ENCODE measurements at places on chromosomes 13 and 19.

DNA sequence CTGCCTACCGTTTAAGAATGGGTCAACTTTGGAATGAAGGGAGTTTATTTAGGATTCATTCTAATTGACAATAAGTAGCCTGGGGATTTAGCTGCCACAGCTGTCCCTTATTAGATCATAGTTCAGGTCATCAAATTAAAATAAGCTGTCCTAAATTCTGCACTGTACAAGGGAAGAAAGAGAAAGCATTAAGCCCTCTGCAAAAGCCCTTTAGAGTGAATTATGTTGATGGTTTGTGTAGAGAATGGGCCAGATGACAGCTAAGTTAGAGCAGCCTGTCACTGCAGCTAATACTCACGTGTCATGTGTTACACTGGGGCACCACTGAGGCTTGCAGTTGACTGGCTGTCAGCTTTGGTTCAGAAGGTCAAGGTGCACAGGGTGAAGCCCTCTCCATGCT lies 737.1 kb upstream of the SLC10A2 start:
- DNase-seq, result no peak
- H3K27ac ChIP-seq, result no peak overlapping the region
- H3K36me3 ChIP-seq, result no peaks in the 10 kb centered on the region
- no peaks in the 10 kb centered on the region for H3K4me1 ChIP-seq

- peaks cover 28% of the 10 kb centered on the region for H3K27me3 ChIP-seq
- no peak for DNase-seq
- H3K36me3 ChIP-seq, result no peaks in the 10 kb centered on the region
- no peak overlapping the region for H3K4me3 ChIP-seq
- H3K4me1 ChIP-seq, result peaks cover 12% of the 10 kb centered on the region
Measured at GRCh38 chr19:28023064-28023463, 1189.9 kb downstream of the UQCRFS1 start.

- peak overlapping the region; percentile 34 for H3K27ac ChIP-seq
- H3K4me3 ChIP-seq, result no peak overlapping the region
- DNase-seq, result peak; percentile 85
- peaks cover 6% of the 10 kb centered on the region for H3K36me3 ChIP-seq
- H3K4me1 ChIP-seq, result peaks cover 10% of the 10 kb centered on the region
- H3K27me3 ChIP-seq, result no peaks in the 10 kb centered on the region
Measured at GRCh38 chr13:45370922-45371406, 30.0 kb upstream of the TPT1 start.

- no peak overlapping the region for H3K27ac ChIP-seq
- no peaks in the 10 kb centered on the region for H3K27me3 ChIP-seq
- H3K36me3 ChIP-seq, result peaks cover 4% of the 10 kb centered on the region
- no peaks in the 10 kb centered on the region for H3K4me1 ChIP-seq
- H3K4me3 ChIP-seq, result no peak overlapping the region
Measured at GRCh38 chr13:27636589-27637288, 15.0 kb downstream of the POLR1D start.

DNA sequence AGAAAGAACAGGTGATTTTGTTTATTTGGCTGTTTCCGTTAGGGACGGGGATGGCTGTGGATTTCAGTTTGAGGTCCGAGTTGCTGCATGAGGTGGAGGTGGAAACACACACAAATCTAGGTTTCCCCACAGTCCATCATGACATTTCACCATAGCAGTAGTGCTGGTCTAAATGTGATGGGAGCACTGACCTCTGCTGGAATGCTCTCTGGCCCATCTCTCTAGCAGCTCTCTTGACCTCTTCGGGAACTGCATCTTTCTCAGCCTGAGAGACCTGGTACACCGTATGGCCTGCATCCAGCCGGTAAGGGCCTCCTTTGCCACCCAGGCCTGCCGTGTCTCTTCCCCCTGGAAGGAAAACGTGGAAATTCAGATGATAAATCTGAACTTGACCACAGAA lies 154.0 kb downstream of the RGCC start:
- H3K4me1 ChIP-seq, result peaks cover 14% of the 10 kb centered on the region
- H3K36me3 ChIP-seq, result peaks cover 17% of the 10 kb centered on the region
- H3K27me3 ChIP-seq, result no peaks in the 10 kb centered on the region

DNA sequence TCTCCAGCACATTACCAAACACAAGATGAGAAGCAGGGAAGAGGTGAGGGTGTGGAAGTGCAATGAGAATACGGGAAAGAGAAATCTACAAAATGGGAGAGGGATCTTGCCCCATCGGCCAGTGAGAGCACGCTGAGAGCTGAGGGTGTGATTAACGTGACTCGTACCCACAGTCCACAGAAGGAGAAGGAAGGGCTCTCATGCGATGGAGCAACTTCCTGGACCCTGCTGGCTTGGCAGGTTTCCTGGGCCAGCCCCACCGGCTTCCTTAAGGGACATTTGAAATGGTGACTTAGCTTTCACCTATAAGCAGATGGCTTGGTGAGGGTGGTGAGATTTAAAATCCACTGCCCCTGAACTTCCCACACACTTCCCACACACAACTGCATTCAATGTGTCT lies 740.1 kb downstream of the UQCRFS1 start:
- no peak overlapping the region for H3K27ac ChIP-seq
- no peaks in the 10 kb centered on the region for H3K27me3 ChIP-seq
- no peaks in the 10 kb centered on the region for H3K36me3 ChIP-seq
- peaks cover 9% of the 10 kb centered on the region for H3K4me1 ChIP-seq
- DNase-seq, result no peak
- no peak overlapping the region for H3K4me3 ChIP-seq

DNA sequence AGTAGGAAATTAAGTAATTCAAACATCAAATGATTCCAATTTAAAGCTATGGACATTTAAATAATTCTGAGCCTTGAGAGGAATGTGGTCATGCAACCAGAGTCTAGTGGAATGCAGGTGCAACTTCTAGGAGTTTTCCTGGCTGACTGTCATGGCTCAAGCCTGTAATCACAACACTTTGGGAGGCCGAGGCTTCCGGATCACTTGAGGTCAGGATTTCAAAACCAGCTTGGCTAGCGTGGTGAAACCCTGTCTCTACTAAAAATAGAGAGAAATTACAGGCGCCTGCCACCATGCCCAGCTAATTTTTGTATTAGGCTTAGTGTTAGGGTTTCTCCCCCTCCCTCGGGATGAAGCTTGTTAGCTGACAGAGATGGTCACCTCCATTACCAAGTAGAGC lies 6.4 kb downstream of the ZNF808 start:
- H3K27ac ChIP-seq, result no peak overlapping the region
- no peak overlapping the region for H3K4me3 ChIP-seq
- H3K4me1 ChIP-seq, result peaks cover 8% of the 10 kb centered on the region
- no peaks in the 10 kb centered on the region for H3K27me3 ChIP-seq

DNA sequence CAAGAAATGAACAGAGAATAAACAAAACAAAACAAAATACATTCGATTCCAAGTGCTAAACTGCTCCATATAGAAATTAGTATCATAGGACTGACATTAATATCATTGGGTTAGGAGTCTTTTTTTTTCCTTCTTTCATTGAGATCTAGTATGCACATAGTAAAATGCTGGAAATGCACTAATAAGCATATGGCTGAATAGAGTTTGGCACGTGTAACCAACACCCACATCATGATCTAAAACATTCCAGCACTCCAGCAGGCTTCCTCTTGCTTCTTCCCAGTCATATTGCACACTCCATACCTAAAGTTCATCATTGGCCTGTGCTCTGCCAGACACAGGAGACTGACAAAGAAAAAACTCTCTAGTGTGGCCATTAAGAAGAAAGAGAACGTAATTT lies 117.5 kb downstream of the POU4F1 start:
- no peak overlapping the region for H3K27ac ChIP-seq
- H3K4me1 ChIP-seq, result no peaks in the 10 kb centered on the region
- no peak overlapping the region for H3K4me3 ChIP-seq
- no peaks in the 10 kb centered on the region for H3K36me3 ChIP-seq
- DNase-seq, result no peak

DNA sequence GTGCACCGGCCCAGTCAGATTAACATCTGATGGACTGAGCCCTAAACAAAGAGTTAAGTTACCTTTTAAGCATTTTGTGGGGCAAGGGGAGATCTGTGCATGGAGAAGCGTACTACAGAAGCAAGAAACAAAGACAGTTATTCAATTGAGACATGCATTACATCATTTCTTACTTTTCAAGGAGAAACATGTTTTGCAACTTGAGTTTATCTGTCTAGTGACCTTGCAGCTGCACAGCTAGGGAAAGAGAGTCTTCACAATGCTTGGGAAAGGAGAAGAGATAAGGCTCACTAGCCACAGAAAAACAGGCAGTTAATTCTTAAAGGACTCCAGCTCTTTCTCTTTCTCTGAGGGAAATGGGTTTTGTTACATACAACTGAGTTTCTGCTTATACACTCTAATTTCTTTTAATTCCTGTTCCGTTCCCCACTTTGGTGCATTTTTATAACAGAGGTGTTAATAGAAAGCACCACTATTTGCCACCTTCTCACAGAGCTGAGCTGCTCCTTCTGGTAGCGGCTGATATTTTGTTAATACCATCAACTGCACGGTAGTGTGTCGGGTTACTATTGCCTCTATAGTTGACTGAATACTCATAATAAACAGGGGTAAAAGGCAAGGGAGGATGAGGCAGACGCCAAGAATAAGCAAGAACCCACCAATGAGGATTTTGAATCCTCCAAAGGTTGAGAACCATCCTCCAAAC lies 55.9 kb downstream of the ZNF431 start:
- no peaks in the 10 kb centered on the region for H3K27me3 ChIP-seq
- no peak overlapping the region for H3K27ac ChIP-seq
- H3K4me1 ChIP-seq, result no peaks in the 10 kb centered on the region
- no peak overlapping the region for H3K4me3 ChIP-seq
- DNase-seq, result no peak

- H3K36me3 ChIP-seq, result no peaks in the 10 kb centered on the region
- no peak overlapping the region for H3K4me3 ChIP-seq
- H3K4me1 ChIP-seq, result peaks cover 6% of the 10 kb centered on the region
- DNase-seq, result no peak
- H3K27me3 ChIP-seq, result peaks cover 17% of the 10 kb centered on the region
Measured at GRCh38 chr19:28493884-28494283, 719.1 kb downstream of the UQCRFS1 start.

DNA sequence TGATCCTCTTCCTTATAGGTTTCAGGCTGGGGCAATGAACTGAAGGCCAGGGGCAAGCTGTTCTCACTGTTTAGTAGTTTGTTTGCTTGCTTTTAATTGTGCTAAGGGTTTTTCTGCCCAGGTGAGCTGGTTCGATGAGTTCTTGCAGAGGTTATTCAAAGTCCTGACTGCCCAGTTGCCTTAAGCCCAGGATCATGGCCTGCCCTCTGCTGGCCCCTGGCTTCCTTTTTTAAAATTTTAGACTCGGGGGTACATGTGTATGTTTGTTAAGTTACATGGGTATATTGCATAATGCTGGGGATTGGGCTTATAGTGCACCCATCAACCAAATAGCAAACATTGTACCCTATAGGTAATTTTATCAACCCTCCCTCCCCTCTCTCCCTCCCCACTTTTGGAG lies 65.7 kb downstream of the ZNF536 start:
- no peak overlapping the region for H3K4me3 ChIP-seq
- no peak overlapping the region for H3K27ac ChIP-seq
- peaks cover 4% of the 10 kb centered on the region for H3K27me3 ChIP-seq
- no peak for DNase-seq
- no peaks in the 10 kb centered on the region for H3K36me3 ChIP-seq

DNA sequence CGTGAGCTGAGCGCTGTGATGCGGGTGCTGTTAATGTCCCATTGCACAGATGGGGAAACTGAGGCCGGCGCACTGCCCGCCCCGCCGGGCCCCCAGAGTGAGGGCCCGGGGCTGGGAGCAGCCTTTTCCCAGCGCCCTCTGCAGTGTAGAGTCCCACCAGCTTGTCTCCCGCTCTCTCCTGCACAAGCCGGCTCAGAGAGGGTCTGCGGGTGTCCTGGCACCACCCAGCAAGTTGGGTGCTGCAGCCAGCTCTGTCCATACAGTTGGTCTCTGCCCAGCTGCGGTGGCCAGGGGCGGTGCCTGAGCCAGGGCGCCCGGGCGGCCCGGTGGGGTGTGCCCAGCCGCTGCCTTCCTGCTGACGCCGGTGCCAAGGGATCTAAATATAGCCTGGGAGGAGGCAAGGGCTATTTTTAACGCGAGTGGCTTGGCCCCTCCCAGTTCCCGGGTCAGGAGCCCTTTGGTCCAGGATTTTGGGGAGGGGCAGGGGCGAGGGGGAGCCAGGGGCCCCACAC lies 19.3 kb downstream of the GADD45B start:
- H3K27ac ChIP-seq, result no peak overlapping the region
- no peaks in the 10 kb centered on the region for H3K27me3 ChIP-seq
- peak overlapping the region; percentile 56 for H3K4me3 ChIP-seq
- H3K4me1 ChIP-seq, result peaks cover 38% of the 10 kb centered on the region
- peak; percentile 88 for DNase-seq
- H3K36me3 ChIP-seq, result no peaks in the 10 kb centered on the region

GRCh38 chr19:38452430-38453366 lies 19.2 kb downstream of the RYR1 start:
- DNase-seq, result no peak
- H3K4me1 ChIP-seq, result no peaks in the 10 kb centered on the region
- no peak overlapping the region for H3K27ac ChIP-seq
- H3K4me3 ChIP-seq, result no peak overlapping the region

DNA sequence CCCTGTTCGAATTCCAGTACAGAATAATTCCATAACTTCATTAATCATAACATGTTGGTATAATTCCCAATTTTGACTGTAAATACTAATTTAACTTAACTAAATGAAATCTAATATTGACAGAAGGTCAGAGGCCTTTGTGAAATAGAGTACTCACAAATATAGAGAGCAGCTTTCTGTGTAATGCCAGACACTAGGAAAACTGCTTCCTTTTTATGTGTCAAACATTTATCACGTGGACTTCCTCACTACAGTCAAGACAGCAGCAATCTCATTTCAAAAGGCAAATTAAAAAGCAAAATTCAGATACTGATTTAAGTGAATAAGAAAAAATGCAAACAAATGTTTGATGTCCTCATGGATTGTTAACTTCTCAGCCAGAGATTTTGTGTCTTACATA lies 13.1 kb downstream of the ITM2B start:
- H3K36me3 ChIP-seq, result no peaks in the 10 kb centered on the region
- H3K27ac ChIP-seq, result no peak overlapping the region
- DNase-seq, result no peak
- H3K4me3 ChIP-seq, result no peak overlapping the region

DNA sequence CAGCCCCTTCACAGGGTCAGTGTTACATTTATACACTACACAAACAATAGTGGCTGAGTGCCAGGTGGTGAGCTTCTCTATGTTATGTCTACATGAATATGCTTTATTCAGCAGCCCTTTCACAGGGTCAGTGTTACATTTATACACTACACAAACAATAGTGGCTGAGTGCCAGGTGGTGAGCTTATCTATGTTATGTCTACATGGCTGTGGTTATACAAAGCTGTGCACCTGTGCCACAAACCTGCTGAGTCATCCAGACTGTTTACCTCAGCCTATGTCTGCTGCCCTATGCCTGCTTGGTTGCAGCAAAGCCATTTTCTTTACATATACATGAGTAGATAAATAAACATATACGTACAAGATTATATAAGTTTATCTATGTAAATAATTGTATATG lies 76.5 kb downstream of the ZNF726 start:
- no peaks in the 10 kb centered on the region for H3K27me3 ChIP-seq
- no peaks in the 10 kb centered on the region for H3K36me3 ChIP-seq
- H3K27ac ChIP-seq, result no peak overlapping the region
- no peak for DNase-seq
- H3K4me1 ChIP-seq, result no peaks in the 10 kb centered on the region
- no peak overlapping the region for H3K4me3 ChIP-seq

Measured in mesenchymal stem cell (in vitro differentiated cells and primary cell).